ENCODE measurements at places on chromosomes 6 and 20.
A peak's percentile ranks its signal among the peaks of the same experiment; 100 is the strongest.

DNA sequence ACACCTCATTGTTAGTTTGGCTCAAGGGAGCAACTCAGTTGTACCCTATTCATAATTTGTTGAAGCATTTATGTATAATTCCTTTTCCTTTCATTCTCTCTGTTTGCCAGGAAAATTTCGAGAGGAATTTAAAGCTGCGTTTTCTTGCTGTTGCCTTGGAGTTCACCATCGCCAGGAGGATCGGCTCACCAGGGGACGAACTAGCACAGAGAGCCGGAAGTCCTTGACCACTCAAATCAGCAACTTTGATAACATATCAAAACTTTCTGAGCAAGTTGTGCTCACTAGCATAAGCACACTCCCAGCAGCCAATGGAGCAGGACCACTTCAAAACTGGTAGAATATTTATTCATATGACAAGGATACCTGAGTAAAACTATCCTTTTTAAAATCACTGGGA lies 45.2 kb upstream of the GFRAL start:
- DNase-seq = no peak

DNA sequence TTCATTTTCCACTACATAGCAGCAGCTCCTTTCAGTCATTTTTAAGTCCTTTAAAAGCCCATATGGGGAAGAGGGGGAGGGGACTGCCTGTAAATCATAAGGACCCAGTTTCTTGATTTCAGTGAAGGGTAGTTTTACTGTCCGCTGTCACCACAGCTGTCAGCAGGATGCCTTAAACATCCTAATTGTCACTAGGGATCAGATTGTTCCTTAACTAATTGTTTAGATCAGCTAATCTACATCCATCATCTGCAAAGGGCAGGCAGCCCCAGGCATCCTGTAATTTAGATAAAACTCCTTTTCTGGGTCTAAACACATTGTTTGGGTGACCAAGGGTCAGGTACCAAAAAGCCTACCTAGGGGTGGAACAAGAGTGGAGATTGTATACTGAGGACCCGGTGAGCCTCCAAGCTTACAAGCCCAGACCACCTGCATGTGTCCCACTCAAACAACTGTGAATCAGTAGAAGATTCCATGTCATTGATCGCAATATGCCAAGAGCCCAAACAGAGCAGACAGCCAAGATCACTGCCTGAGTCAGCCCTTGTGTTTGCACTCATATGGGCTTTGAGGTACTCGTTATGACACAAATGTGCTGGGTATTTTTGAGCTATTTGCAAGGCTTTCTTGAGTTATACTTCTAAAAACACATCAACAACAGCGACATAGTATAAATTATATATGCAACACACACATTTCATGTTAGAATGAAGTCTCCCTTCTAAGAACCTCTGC lies 198.7 kb upstream of the CEP162 start:
- no peak for DNase-seq

DNA sequence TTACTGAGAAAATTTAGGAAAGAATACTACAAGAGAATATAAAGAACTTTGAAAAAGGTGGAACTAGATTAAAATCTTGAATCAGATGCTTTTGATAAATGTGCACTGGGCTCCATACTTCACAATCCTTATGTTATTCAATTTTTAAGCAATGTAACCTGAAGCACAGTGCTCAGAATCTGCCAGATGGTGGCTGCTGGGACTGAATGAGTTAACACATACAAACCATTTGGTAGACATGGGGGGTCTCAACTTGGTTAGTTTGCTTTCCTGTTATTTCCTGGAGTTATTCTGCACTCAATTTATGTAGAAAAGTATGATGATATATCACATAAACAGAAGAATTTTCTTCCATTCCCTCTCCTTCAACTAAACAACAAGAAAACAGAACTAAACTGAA lies 326.5 kb downstream of the RNGTT start:
- DNase-seq = no peak

GRCh38 chr20:15555913-15556312 lies 1017.3 kb downstream of the KIF16B start:
- DNase-seq = no peak

DNA sequence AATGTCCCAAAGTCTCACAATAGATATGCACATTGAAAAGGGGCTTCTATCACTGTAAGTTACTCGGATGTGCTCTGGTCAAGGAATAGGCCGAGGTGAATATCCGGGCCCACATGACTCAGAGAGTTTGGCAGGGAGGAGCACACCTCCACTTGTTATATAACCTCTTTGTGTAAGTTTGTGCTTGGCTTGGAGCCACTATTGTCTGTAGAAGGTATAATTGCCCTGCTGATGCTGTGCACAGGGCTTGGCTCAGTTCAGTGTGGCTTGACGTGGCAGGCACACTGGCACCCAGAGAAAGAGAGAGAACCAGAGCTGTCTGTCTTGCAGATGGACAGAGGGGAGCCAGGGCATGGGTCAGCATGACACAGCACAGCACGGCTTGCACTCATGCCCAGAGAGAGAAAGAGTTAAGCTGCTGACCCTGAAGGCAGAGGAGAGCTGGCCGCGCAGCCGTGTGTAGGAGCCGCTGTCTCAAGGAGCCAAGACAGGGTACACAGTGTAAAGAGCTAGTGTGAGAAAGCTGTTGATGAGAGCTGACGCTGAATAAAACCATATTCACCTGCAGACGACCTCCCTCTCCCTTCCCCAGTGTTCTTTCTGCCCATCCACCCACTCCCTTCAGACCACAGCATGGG lies 482.5 kb downstream of the C6orf118 start:
- no peak for DNase-seq

DNA sequence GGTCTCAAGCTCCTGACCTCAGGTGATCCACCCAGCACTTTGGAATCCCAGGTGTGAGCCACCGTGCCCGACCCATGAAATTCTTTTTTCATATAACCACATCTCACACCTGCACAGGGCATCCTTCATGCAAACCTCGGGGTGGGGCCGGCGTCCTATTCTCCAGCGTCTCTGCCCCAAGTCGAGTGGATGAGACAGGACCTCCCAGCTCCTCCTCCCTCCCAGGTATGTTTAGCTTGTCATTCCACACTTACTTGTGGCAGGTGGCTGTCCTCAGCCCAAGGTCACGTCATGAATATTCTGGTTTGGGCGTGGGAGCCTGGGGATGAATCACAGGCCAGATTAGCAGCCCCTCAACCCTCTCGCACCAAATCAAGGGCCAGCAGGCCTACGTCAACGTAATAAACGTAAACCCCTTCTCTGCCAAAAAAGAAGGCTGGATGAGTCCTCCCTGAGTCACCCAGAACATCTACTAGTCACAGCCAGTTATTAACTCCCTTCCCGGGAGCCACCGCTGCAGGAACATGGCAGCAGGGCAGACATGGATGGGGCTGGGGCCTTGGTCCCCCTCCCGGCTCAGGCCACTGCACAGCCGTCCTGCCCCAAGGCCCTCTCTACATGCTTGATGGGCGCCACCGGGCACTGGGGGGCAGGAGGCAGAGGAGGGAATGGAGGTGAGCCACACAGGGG lies 91.7 kb downstream of the YTHDF1 start:
- no peak for DNase-seq

DNA sequence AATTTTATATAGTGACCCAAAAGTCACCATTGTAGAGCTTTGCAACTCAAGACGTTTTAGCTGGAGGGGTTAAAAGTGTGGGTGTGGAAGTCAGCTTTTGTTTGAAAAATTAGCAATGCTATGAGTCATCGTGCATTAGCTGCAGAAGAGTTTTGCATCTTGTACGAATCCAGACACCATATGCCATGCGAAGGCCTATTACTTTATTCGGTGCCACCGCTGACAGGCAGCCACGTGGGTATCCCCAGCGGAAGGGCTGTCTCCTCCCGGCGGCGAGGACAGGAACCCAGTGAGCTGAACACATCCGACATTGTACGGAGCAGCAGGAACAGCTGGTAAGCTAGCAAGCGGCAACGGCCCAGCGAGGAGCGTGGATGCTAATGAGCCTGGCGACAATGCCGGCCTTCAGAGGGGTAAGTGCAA lies 84.4 kb downstream of the INSM1 start:
- peak; percentile 10 for DNase-seq

- DNase-seq = no peak
Measured at GRCh38 chr20:13037727-13038126, 29.0 kb downstream of the SPTLC3 start.

GRCh38 chr6:91961671-91962070 lies 1374.8 kb upstream of the MAP3K7 start:
- DNase-seq = no peak

DNA sequence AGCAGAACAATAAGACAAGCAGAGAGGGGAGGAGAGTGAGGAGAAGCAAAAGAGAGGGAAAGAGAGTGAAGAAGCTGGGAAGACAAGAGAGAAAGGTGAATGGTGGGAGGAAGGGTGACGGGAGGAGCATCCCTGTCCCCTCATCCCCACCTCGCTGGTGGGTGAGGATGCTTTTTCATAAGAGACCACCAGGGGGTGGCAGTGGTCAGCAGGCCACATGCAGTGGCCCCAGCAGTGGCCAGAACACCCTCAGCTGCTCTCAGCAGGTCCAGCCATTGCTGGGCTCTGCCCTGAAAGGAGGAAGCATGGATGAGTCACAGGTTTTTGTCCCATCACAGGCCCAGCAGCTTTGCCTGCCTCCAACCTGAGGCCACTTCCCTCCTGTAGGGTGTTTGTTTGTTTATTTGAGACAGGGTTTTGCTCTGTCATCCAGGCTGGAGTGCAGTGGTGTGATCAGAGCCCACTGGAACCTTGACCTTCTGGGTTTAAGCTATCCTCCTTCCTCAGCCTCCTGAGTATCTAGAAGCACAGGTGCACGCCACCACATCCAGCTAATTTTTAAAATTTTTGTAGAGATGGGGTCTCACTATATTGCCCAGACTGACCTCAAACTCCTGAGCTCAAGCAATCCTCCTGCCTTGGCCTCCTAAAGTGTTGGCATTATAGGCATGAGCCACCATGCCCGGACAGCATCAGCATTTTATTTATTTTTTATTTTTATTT lies 24.0 kb downstream of the FGD2 start:
- no peak for DNase-seq

GRCh38 chr6:5335020-5335419 lies 73.7 kb downstream of the FARS2 start:
- no peak for DNase-seq

- DNase-seq = no peak
Measured at GRCh38 chr6:5507131-5507681, 245.9 kb downstream of the FARS2 start.

GRCh38 chr6:21159465-21159864 lies 434.1 kb upstream of the SOX4 start:
- DNase-seq = no peak

- no peak for DNase-seq
Measured at GRCh38 chr20:38186788-38187221, 21.7 kb upstream of the TGM2 start.

DNA sequence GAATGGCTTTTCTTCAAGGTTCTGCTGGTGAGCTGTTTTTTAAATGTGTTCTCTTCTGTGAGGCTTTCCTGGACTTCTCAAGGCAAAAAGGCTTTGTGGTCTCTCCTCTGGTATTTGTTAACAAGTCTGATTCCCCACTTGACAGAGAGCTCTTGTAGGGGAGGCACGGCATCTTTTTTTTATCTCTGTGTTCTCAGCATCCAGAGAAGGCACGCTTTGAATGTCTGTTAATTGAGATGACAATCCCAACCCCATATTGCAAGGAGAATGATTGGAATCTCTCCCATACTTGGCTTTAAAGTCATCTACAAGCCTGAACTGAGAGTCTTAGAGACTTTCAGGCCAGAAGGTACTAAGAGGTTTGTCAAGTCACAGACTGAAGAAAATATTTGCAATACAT lies 22.6 kb downstream of the EDN1 start:
- no peak for DNase-seq

GRCh38 chr6:35780719-35781118 lies at the start of gene CLPSL1:
Gene CLPSL1 (plus strand): TSS chr6:35781019. CDS start chr6:35781111, 92 bp downstream.
- no peak for DNase-seq

- no peak for DNase-seq
Measured at GRCh38 chr6:56255349-56255748, 8.0 kb upstream of the COL21A1 start.
